ENCODE measurements at places on chromosomes 7 and 10. TPM values are rescaled to one million over a fixed set of nuclear protein-coding genes. Genes with fewer than 3 reads are reported as not detected.

Gene IGF2BP3
- not detected for total RNA-seq

Gene COL28A1
- total RNA-seq = 0.60 TPM

Gene ARMH3
- 29.7 TPM for total RNA-seq

Gene MRLN
- not detected for total RNA-seq

Gene COPS6
- 61.3 TPM for total RNA-seq

Gene ADRA2A
- 11.9 TPM for total RNA-seq

Gene CRPPA
- total RNA-seq = 2.6 TPM

Gene CDH23
- total RNA-seq = 3.5 TPM

Gene TMEM273
- total RNA-seq = 0.80 TPM

Gene FAM131B
- 2.2 TPM for total RNA-seq

Gene ABCC2
- total RNA-seq = 2.7 TPM

DNA sequence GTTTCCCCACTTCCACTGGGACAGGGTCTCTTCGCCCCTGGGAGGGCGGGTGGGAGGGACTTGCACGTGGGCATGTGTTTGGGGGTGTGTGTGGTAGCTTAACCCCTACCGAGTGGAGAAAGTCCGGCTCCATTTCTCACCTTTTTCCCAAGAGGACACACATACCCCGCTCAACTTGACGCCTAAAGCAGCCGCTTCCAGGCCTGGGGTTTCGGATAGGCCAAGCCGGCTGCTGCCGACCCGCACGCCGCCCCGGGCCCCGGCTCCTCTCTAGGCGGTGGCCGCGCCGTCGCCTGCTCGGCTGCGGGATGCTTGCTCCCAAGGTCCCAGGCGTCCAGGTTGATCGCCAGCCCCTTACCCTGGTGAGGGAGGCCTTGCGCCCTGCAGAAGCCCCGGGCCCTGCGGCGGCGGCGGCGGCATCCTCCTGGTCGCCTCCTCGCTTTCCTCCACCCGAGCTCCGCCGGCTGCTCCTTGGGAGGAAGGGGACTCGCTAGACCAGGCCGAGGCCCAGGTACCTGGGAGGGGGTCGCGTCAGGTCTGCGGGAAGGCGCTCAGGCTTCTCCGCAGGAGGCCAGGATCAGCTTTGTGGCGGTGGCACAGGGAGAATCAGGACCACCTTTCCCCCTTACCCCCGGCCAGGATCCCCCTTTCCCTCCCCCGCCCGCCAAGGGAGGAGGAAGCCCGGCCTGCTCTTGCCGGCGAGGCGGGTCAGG, 3.2 kb upstream of the GATA3 start:
- DNase-seq = no peak

DNA sequence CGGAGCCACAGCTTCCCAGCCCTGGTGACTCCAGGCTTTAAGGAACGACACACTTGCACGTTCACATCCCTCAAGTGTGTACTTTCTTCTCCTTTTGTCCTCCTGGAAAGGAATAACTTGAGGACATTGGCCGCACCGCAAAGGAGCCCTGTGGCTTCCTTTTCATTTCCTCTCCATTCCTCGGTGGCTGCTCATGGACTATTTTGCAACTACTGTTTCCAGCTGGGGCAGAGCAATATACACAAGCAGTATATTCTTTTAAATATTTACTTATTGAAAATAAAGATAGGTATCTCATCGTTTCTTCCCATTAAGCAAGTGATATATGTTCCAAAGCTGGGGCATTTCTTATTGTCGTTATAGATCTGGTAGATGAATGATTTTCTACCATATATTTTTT, 97.2 kb upstream of the LYZL1 start:
- DNase-seq = no peak

DNA sequence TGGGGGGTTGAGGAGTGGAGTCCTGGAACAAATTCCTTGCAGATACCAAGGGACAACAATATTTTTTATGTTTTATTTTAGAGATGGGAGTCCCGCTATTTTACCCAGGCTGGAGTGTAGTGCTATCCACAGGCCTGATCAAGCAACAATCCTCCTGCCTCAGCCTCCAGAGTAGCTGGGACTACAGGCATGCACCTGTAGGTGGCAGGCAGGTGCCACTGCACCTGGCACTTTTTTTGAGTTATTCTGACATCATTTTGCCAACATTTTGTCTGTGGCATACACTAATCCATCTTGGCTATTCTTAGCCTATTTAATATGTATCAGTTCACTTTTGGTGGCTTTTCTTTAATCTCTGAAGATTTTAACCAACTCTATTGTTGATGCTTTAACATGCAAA, 317.8 kb upstream of the MTPN start:
- DNase-seq = no peak

DNA sequence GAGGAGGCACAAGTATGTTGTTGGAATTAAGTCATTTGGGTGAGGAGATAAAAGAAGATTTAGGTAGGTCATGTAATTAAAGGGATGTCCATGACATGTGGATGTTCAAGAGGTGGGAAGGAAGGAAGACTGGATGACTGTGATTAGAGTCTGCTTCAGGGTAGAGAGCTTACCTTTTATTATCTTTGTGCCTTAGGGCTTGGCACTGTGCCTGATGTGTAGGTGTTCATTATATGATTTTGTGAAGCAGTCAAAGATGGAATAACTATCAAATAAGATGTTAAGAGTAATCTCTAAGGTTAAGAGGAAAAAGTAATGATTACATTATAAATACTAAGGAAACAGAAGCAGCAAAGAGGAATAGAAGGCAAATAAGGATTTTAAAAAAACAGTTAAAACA, 97.8 kb downstream of the CDK14 start:
- DNase-seq = no peak

DNA sequence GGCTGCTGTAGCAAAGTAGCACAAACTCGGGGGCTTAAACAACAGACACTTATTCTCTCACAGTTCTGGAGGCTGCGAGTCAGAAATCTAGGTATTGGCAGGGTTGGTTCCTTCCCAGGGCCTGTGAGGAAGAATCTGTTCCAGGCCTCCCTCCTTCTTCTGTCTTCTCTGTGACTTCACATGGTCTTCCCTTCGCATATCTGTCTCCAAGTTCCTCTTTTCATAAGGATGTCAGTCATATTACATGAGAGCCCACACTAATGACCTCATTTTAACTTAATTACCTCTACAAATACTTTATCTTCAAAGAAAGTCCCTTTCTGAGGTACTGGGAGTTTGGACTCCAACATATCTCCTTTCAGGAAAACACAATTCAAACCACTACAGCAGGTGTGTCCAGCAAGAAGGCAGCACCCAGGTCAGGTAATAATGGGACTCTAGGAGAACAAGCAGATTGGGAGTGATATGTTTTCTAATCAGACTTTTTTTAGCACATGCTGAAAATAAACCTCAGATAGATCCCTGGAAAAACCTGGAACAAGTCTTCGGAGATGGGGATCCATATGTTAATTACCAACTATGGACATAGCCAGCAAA, 11.7 kb downstream of the CREB5 start:
- no peak for DNase-seq

DNA sequence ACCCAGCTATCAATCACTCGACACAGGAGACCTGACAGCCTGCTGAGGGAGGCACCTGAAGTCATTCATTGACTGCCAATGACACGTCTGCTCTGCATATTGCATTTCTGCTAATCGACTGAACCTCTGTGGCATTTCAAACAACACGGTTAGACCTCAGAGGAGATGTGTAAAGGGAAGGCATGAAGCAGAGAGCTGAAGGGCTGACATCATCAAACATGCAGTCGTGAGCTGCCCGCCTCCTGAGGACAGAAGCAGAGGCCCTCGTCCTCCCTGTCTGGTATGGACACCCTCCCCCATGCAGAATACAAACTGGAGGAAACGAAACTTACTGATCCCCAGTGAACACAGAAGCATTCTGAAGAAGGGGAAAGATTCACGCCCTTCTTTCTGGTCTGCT, 462.6 kb upstream of the MGMT start:
- no peak for DNase-seq

DNA sequence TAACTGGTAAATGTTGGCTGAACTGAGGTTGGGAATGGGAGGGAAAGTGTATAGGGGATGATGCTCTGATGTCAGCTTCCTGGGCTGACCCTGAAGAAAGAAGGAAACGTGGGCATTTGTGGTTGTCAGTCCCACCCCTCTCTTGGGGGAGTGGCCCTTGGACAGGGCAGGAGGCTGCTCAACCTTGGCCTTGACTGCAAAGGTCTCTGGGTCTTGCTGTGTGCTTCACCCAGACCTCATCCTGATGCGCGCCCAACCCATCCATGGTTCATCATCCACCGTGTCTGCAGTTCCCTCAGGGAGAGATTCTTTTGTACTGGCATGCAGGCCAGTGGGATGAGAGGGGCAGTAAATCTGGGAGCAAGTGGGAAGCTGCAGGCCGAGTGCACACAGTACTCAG, 4.7 kb upstream of the ZYX start:
- no peak for DNase-seq

DNA sequence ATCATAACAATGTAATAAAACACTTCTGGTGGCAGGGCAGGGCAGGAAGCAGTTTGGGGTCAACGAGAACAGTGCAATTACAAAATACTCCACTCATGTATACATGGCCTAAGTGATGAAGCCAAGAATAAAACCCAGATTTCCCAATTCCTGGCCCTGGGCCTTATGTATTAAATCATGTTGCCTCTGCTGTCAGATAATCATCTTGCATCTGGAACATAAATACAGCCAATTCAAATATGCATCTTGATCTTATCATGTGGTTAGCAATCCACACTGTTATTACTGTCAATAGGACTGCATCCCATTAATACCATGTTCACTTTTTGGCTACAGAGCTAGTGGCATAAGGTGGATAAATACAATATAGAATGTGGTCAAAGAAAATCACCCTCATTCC, 186.5 kb upstream of the SLC25A13 start:
- no peak for DNase-seq

- no peak for DNase-seq
These were observed 426.4 kb upstream of the FZD8 start for GRCh38 chr10:36068542-36068941.

DNA sequence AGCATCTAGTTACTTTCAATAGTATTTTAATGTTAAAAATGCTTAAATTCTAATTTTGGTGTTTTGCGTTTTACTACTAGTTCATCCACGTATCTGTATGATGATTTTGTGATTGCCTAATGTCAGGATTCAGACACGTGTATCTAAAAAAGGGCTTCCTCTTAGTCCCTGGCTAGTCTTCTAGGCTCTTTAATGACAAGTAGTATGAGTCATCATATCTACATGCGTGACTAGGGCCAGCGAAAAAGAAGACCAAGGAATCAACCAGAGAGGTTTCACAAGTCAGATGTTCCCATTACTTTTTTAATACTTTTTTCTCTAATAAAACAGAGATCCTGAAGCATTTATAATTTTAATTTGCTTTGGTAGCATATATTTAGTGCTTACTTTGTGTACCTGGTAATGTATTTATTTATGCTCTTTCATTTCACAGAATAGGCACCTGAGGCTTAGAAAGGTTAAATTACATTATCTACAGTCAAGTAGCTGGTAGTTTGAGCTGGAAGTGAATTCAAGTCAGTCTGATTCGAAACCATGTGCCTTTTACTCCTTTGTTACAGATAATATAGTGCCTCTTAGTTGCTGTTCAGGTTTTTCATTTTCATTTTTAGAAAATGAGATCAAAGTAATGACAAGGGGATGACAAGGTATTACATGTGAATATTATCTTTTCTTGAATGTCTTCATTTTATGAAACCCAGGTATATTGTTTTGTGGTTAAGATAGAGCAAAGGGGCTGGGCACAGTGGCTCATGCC, 140.3 kb downstream of the FOXP2 start:
- no peak for DNase-seq

- DNase-seq = no peak
These were observed 57.0 kb upstream of the ARL4A start for GRCh38 chr7:12630513-12630819.

GRCh38 chr10:22648547-22648961, 65.8 kb downstream of the PIP4K2A start:
- no peak for DNase-seq

GRCh38 chr7:131066635-131067034, 261.0 kb upstream of the MKLN1 start:
- DNase-seq = no peak

- no peak for DNase-seq
These were observed 5.9 kb downstream of the SLIT1 start for GRCh38 chr10:97179731-97180362.

- DNase-seq = no peak
These were observed 120.5 kb downstream of the WDR11 start for GRCh38 chr10:120971671-120972070.

GRCh38 chr7:96219378-96220130, 102.3 kb downstream of the SLC25A13 start:
- no peak for DNase-seq

- DNase-seq = no peak
These were observed 180.9 kb downstream of the ANK3 start for GRCh38 chr10:60208676-60209269.

- DNase-seq = no peak
These were observed 5.4 kb downstream of the ABLIM1 start for GRCh38 chr10:114652402-114653368.

- no peak for DNase-seq
These were observed 285.9 kb upstream of the SMIM30 start for GRCh38 chr7:113404245-113404644.

GRCh38 chr10:74202356-74202755, 51.3 kb downstream of the ADK start:
- no peak for DNase-seq

DNA sequence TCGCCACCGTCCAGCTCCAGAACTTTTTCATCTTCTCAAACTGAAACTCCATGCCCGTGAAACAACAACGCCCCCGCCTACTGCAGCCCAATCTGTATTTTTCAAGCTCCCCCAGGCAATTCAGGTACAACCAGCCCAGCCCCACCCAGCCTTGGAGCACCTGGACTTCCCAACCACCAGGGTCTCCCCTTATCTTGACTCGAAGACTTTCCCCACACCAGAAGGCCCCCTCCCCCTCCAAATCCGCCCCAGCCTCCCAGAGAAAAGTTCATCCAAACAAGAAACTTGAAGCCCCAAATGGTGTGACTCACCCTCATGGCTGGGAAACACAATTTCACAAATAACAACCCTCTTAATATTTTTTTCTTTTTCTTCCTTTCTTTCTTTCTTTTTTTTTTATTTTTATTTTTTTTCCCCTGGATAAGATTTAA, 10.6 kb downstream of the ZCCHC24 start:
- no peak for DNase-seq

DNA sequence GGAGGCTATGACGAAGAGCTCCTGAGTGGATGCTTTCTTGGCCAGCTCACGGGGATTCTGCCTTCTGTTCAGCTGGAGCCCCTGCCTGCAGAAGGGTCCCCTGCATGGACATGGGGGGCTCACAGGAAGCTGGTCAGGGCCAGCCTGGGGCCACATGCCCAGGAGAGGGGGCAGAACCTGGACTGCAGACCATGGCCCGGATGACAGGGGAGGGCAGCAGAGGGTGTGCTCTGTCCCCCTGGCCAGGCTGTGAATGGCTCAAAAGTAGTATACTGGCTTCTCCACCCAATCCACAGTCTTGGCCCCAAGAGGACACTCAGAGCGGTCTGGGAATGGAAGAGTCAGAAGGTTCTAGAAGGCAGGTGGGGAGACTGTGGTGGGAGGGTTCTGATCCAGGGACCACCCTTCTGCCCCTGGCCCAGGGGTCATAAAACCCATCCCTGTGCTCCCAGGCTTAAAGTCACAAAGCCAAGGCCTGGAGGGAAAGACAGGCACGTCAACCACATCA, 40.3 kb downstream of the PPIF start:
- DNase-seq = peak; percentile 8
